ENCODE measurements at places on chromosomes 16 and 17.

- no peak for DNase-seq
Observed at GRCh38 chr16:12724226-12724625, 79.5 kb downstream of the CPPED1 start.

DNA sequence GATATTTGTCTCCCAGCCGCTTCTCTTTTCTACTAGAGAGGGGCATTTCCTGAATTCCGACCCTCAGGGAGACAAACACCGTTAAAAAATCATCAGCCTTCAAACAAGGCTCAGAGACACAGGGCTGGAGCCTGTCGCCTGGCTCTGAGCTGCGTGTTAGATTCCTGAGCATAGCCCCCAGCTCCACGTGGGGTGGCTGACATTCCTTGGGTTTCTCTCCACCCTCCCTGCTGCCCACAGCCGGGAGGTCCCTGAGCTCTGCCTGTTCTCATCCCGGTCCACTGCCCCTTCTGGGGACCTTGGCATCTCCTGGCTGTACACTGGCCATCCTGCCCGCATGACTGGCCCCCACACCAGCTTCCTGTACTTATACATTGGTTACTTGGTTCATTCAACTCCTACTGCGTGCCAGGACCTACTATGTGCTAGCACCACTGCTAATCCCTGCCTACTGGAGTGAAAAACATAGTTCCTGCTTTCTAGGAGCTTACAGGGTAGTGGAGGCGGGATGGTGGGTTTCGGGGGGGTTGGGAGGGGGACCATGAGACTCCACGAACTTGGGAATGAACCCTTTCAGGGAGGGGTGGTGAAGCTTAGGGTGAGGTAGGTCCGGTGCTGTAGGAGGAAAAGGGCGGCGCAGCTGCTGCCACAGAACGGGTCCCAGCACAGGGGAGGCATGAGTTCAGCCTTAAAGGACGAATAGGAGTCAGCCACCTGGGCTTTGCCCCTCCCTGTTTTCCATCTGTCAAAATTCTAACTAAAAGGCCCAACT, 52.1 kb upstream of the TMEM132E start:
- no peak for DNase-seq

GRCh38 chr17:66340720-66341119, 38.3 kb downstream of the PRKCA start:
- DNase-seq, result no peak

DNA sequence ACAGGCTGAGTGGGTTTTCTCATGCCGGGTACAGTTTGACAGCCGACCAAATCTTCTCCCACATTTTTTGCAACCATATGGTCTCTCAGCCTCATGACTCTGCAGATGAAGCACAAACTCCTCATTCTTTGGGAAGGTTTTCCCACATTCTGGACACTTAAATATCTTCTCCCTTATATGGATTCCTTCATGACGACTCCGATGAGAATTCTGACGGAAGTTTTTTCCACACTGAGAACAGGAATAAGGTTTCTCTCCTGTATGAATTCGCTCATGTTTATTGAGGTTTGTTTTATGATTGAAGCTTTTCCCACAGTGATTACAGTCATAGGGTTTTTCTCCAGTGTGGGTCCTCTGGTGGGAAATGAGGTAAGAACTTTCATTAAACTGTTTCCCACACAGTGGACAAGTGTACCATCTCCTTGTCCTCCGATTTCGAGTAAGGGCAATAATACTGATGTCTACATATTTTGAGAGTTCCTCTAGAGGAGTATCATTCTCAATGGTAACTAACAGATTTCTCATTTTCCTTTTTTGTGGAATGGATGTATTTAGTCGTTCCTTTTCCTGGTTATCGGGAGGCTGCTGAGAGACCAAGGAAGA, 10.9 kb downstream of the ZNF200 start:
- no peak for DNase-seq

GRCh38 chr17:9968881-9969280, 63.8 kb upstream of the RCVRN start:
- no peak for DNase-seq

- no peak for DNase-seq
Observed at GRCh38 chr16:50862818-50863643, 121.1 kb downstream of the CYLD start.

- no peak for DNase-seq
Observed at GRCh38 chr16:56929639-56930038, 2.3 kb upstream of the HERPUD1 start.

DNA sequence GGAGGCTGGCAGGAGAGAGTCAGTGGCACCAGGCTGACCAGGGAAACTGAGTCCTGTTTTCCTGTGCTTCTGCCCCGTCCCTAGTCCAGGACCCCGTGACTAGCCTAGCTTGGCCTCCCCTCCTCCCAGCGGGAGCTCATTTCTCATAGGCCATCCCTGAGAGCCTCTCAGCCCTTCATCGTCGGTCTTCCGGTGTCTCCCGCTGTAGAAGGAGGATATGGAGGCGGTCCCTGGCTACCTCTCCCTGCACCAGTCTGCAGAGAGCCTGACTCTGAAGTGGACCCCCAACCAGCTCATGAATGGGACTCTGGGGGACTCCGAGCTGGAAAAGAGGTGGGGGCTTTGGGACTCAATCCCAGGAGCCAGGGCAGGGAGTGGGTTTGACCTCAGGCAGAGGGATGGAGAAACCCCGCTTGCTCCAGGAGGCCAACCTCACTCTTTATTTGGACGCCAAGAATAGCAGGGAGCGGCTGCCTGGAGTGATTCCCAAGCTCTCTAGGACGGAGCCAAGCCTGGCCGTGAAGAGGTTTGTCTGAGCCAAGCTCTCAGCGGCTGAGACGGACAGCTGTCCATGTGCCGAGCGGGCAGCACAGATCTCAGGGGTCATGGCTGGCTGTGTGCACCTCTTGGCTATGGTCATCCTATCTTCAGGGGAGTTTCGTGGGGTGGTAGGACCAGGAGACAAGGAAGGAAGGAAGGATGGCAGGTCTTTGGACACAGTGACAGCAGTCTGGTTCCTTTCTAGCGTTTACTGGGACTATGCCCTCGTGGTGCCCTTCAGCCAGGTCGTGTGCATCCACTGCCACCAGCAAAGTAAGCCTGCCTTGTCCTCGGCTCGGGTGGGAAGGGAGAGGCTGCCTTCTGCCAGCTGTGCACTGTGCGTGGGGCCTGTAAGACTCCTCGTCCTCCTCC, 26.8 kb downstream of the SGSM2 start:
- DNase-seq, result no peak

GRCh38 chr17:42920106-42920900, 19.7 kb downstream of the G6PC1 start:
- DNase-seq, result no peak

DNA sequence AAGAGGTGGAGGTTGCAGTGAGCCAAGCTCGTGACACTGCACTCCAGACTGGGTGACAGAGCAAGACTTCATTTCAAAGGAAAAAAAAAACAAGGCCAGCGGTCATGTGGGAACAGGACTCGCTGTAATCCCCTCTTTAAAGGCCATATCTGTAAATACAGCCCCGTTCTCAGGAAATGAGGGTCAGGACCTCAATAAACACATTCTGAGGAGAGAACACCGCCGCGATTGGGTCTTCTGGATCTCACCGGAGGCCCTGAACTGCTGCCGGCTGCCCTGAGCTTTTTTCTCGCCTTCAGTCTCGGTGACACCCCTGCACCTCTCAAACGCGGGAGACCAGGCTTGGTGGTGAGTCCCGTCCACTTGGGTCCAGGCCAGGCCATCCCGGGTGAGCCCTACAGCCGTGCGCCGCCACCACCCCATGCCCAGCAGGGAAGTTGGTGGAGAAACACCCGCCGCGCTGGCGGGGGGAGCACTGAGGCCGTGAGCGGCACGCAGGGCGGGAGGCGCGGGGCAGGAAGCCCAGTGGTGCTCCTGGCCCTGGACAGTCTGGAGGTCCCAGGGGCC, 28.4 kb downstream of the SLC25A10 start:
- no peak for DNase-seq

GRCh38 chr17:9258115-9259015, 237.1 kb downstream of the NTN1 start:
- DNase-seq, result no peak

GRCh38 chr17:42704490-42704836, 22.1 kb downstream of the CNTNAP1 start:
- no peak for DNase-seq

DNA sequence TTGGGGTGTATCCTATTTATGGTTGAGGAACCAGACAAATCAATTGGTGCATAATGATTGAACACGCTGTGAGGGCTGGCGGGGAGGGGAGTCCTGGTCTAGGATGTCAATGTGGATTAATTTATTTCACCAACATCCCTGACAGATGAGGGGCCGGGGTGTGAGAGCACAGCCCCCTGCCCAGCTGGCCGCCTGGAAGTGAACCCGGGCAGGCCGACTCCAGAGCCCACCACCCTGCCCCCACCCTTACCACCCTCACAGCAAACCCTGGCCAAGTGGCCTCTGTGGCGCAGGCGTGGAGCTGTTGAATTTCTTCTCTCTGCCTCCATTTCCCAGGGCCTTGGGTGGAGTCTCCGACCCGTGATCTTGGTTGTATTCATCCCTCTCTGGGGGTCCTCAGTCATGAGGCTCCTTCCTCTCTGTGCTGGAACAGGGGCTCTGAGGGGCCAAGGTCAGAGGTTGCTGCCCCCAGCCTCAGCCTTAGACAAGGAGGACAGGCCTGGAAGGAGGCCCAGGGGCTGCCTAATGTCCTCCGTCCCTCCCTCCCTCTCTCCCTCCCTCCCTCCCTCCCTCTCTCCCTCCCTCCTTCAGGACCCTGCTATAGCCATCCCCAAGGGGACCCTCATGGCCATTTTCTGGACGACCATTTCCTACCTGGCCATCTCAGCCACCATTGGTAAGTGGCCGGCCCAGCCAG, 12.6 kb downstream of the SLC12A3 start:
- DNase-seq, result no peak

DNA sequence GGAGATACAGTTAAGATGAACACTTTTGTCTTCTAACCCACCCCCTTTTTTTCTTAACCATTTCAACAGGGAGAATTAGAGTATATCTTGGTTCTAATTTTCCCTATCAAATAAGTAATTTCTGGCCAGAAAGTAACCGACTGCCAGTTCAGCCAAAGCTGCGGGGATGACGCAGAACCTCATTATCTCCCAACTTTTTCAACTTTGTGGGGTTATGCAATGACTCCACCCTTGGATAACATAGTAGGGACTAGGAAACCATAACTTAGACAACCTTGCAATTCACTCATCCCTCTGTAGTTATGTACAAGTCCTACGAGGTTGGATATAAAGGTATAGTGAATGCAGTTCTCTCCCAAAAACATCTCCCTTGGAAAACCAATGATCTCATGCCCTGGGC, 184.0 kb downstream of the ZNF18 start:
- DNase-seq, result no peak

GRCh38 chr16:2511128-2511800, 2.5 kb upstream of the ATP6V0C start:
- DNase-seq, result no peak

GRCh38 chr17:27912964-27913363, 19.8 kb upstream of the LYRM9 start:
- DNase-seq, result no peak

Data from immature natural killer cell (primary cell).